ENCODE measurements at places on chromosomes 13 and 19.

DNA sequence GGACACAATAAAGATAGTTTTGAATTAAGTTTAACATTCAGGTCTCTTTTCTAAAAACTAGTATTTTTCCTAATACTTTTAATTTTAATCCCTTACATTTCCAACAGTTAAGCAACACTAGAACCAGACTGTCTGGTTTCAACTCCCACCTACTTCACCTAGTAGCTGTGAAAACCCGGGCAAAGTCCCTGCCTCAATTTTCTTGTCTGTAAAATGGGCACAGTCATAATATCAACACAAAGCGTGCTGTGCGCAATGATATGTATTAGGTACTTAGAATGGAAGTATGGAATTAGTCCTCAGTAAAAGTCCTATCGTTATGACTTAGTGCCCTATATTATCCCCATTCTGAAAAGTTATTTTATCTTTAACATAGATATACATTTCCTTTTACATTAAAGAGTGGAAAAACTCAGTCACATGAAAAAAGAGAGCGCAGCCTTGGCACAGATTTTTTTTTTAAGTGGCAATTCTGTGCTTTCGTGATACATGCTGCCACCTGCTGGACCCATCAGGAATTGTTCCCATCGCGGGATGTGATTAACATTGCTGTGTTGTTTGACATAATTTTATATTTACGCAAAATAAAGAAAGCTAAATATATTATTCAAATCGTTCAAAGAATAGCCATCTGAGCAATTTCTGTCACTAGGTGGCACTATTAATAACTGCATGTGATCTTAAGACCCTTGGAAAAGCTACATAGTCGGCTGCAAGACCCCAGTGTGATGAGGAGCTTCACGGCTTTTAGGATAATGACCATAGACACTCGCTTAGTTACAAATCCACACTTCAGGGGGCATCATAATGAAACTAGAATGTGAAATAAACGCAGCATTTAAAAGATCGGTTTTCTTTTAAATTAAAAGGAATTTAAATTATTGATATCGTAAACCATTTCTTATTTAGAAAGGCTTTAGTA lies 59.9 kb downstream of the LIG4 start:
- peak; percentile 50 for DNase-seq

- no peak for DNase-seq
These were observed 33.6 kb upstream of the FNDC3A start for GRCh38 chr13:48942131-48942530.

GRCh38 chr13:33137721-33138120 lies 121.5 kb downstream of the KL start:
- DNase-seq, result no peak

DNA sequence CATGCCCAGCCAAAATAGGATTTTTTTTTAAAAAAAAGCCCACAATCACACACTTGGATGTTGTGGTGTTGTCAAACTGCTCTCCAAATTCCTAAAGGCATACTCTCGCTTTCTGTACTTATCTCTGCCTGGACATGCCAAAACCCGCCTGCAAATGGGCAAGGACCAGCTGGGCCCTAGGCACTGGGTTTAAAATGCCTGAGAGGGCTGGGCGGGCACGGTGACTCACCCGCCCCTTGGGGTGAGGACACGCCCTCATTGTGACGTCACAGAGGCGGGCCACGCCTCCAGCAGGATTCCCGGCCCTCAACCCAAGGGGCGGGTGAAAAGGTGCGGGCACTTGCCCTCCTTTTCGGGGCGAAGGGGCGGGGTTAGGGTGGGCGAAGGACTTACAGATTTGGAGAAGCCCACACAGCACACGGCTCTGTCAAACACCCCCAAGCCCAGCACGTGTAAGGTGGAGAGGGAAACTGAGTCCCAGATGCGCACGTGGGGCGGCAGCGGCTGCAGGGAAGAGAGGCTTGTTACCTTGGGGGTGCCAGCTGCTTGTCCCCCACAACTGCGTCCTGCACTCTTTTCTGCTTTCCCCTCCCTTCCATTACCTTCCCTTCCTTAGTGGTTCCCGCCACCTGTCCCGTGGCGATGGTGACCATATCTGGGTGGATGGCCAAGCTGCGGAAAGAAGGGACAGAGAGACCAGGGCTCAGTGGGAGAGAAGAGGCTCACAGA lies 6.6 kb downstream of the EML2 start:
- peak; percentile 25 for DNase-seq

DNA sequence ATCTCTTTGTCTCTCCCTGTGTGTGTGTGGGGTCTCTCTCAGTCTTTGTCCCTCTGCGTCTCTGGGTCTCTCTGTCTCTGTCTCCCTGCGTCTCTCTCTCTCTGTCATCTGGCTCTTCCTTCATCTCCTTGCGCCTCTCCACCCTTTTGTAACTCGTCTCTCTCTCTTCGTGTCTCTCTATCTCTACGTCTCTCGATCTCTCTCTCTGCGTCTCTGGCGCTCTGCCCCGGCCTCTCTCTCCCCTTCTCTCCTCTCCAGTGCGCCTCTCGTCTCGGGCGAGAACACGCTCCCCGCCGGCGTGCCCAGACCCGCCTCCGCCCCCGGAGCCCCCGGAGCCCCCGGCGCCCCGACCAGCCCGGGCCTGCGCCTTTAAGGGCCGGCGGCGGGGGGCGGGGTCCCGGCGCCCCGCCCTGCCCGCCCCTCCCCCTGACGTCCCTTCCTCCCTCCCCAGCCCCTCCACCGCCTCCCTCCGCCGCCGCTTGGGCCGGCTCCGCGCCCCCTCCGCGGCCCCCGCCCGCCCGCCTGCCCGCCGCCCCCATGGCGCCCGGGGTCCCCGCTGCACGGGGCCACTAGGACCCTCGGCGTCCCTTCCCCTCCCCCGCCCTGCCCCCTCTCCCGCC lies at the start of gene MARK4:
TSS of gene MARK4 (plus strand) at position 440 of the 620 bp plus-strand sequence. CDS start 318 bp downstream, outside the sequence.
- peak; percentile 55 for DNase-seq

DNA sequence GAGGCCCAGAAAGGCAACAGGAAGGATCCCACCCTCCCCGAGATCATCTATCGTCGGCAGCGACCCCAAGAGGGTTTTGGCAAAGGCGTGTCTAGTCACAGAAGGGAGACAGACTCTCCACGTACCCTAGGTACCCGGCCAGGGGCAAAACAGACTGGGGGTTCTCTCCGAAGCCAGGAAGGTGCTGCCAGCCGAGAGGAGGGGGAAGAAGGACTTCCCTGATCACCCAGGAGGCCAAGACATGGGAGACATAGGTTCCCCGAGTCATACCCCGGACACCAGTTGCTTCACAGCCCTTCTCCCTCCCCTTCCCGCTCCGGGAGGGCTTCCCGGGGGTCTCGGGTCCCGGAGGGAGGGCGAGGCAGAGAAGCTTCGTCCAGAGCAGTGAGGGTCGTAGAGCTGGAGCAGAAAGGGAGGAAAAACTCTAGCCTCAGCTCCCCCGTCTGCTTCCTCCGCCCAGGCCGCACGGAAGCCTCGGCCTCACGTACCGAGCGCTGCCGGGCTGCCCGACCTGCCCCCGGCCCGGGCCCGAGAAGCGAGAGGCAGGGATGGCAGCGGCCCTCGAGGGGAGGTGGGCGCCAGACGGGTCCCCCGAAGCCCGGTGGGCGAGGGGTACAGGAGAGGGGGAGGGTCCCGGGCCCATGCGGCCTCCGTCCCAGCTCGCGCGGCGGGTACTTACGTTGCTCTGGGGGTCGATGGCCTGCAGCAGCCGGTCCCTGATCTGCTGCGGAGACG lies 644 bp downstream of the MED26 start:
- DNase-seq, result peak; percentile 10

- no peak for DNase-seq
These were observed 28.4 kb downstream of the SAE1 start for GRCh38 chr19:47158879-47159503.

- no peak for DNase-seq
These were observed 48.1 kb downstream of the ZC3H13 start for GRCh38 chr13:46004491-46004890.

- DNase-seq, result no peak
These were observed 5.1 kb upstream of the COMP start for GRCh38 chr19:18796239-18796638.

DNA sequence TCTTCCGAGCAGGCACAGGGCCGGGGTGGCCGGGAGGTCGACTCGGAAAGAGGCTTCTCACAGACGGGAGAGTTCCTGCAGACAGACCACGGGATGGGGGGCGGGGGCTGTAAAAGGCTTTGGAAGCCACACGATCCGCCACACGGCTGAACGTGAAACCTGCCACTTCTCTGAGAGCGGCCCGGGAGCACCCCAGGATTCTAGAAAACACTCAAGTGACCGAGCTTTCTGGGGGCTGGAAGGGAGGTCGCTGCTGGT lies 15.6 kb upstream of the SLC39A3 start:
- no peak for DNase-seq

- no peak for DNase-seq
These were observed 25.6 kb downstream of the EPS15L1 start for GRCh38 chr19:16446108-16446723.

DNA sequence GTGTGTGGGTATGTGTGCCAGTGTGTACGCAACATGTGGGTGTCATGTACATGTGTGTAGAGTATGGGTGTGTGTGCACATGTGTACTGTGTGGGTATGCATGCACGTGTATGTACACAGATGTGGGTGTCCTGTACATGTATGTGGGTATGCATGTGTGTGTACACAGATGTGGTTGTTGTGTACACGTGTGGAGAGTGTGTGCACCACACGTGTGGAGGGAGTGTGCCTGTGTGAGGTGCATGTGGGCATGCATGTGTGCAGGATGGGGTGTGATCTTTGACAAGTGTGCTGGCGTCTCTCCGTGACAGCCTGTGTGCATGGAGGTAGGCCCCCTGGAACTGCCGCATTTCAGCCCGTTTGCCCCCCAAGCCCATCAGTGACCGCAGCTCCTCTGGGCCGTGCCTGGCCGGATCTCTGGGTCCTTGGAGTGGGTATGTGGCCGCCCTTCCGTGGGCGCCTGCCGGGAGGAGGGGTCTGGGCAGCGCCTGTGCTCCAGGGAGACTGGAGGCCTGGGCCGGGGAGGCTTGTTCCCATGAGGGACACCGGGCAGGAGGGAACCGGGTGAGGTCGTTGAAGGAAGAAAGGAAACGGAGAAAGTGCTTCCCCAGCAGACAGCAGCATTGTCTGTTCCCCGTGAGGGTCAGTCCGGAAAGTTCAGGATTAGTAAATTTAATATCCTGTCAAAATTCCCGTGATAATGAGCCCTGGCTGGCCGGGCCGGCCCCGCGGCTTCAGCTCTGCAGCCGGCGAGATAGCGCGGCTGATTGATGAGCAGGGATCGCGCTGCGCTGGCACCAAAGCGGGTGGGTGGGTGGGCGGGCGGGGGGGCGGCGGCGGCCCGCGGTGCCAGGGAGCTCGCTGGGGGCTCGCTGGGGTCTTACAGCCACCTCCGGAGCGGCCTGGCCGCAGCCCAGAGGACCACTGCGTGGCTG lies 91.1 kb upstream of the SOX1 start:
- DNase-seq, result no peak

GRCh38 chr19:39768334-39768733 lies 10.3 kb upstream of the LEUTX start:
- no peak for DNase-seq
